Naive thymus-derived CD4-positive, alpha-beta T cell (primary cell): ENCODE measurements at places on chromosomes 16 and 17. TPM values are rescaled to one million over a fixed set of nuclear protein-coding genes. Genes with fewer than 3 reads are reported as not detected.
A peak's percentile ranks its signal among the peaks of the same experiment; 100 is the strongest.

The CPSF4L gene
- not detected for polyA plus RNA-seq

The ZFHX3 gene
- polyA plus RNA-seq, result 0.21 TPM

The SNX20 gene
- polyA plus RNA-seq, result 62.6 TPM

DNA sequence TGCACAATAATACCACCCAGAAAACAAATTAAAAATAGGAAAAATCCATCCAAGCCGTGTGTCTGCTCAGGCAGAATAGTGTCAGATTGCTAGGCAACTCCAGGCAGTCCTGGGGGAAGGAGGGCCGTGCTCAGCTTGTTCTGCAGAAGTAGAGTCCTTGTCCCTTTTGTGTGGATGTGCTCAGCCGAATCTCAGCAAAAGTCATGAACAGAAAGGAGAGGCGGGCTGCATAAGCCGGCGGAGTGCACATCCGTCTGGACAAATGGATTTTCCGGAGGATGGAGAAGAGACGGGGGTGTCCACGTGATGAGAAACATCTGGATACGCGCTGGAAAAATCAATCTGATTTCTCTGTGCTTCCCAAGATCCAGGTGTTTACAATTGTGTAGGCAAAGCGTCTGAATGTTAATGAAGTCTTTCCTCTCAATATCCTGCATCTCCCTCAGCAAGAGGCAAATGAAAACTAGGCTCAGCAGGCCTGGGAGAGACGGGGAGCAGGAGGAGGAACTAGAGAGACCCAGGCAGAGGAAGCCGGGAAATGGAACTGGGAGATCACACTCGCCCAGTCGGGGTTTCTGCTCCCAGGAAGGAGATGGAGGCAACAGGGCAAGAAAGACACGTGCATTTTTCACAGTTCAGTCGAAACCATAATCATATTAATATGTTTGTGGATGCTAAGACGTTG is 7.7 kb upstream of the RBFOX3 start:
- DNase-seq, result no peak

GRCh38 chr17:62591333-62591732 is 36.1 kb upstream of the MRC2 start:
- no peak for DNase-seq

GRCh38 chr17:21041741-21042457 is 912 bp downstream of the USP22 start:
- DNase-seq, result peak; percentile 60

DNA sequence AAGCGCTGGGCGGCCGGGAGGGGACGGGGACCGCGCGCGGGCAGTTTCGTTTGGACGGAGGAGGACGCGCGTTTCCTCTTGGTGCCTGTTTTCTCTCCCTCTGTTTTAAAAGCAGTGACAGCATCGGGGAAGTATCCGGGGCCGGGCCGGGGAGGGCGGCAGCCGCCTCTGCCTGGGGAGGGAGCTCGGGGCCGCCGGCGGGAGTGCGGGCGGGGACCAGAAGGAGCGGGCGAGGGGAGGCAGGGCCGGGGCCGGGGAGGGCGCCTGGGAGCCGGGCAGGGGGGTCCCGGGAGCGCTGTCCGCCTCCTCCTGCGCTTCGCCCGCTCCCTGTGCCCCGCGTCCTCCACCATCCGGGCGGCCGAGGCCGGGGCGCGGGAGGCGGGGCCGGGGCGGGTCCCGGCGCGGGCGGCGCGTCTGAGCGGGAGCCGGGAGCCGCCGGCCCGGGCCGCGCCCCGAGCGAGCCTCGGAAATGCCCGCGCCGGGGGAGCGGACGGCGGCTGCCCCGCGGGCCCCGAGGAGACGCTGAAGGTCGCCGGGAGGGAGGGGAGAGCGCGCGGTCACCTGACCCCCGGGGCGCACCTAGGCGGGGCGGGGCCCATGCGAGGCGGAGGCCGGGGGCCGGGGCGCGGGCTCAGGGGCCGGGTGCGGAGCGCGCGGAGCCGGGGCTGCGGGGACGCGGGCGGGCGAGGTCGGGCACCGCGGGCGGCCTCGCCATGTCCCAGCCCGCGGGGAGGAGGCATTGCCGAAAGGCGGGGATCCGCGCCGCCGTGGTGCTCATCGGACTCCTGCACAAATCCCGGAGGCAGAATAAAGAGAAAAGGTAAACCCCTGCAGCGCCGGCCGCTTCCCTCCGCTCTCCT is 57.3 kb downstream of the RAP1GAP2 start:
- DNase-seq, result no peak

GRCh38 chr17:61209106-61209439 is 190.6 kb upstream of the TBX2 start:
- DNase-seq, result no peak

GRCh38 chr17:67633751-67634211 is 84.0 kb upstream of the NOL11 start:
- DNase-seq, result no peak

- DNase-seq, result no peak
Measured at GRCh38 chr16:11651796-11652195, 16.5 kb upstream of the SNN start.

GRCh38 chr16:86723689-86724088 is 145.3 kb downstream of the FOXL1 start:
- no peak for DNase-seq

- DNase-seq, result no peak
Measured at GRCh38 chr17:50499721-50500120, 8.5 kb upstream of the MYCBPAP start.

DNA sequence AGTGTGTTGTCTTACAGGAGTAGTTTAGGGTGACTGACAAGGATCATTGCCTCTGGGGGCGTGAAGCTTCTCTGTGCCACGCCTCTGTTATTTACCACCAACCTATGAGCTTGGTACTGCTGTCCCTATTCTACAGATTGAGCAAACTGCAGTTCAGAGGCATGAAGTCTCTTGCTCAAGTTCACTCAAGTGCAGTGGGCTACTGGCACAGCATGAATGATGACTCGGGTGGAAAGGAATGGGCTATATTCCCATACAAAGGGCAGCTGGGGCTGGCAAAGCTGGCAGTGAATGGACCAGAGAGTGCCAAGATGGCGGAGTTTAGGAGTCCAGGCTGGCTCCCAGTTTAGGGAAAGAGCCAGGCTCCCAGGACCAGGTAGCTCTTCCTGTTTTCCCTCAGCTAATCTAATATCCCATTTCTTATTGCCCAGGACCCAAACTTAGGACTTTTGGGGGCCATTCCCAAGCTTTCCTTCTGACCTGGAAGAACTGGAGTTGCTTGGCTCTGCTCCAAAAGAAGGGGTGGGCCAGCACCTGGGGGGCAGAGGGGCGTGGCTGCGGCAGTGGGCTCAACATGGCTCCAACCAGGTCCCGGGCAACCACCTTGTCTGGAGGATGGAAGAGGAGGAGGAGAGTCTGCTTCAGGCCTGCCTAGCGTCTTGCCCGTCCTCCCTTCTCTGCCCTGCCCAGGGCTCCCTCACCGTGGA is 12.9 kb downstream of the PLK1 start:
- DNase-seq, result no peak
